ENCODE measurements at places on chromosomes 5 and 9.
A peak's percentile ranks its signal among the peaks of the same experiment; 100 is the strongest.

- no peak for DNase-seq
These were observed 59.5 kb upstream of the FOXI1 start for GRCh38 chr5:170046241-170046640.

DNA sequence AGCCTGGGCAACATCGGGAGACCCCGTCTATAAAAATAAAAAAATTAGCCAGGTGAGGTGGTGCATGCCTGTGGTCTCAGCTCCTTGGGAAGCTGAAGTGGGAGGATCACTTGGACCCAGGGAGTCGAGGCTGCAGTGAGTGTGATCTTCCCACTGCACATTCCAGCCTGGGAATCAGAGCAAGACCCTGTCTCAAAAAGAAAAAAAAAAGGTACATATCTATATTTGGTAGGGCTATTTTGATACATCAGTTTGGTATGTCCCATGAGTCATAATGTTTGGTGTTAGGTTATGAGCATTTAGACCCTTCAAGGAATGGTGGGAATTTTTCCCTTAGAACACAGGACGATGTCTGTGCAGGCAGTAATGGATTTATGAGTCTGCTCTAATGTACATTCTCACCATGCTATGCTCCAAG, 55.3 kb upstream of the POU4F3 start:
- DNase-seq: no peak

- DNase-seq: no peak
These were observed 149.5 kb upstream of the DHFR start for GRCh38 chr5:80804332-80804731.

DNA sequence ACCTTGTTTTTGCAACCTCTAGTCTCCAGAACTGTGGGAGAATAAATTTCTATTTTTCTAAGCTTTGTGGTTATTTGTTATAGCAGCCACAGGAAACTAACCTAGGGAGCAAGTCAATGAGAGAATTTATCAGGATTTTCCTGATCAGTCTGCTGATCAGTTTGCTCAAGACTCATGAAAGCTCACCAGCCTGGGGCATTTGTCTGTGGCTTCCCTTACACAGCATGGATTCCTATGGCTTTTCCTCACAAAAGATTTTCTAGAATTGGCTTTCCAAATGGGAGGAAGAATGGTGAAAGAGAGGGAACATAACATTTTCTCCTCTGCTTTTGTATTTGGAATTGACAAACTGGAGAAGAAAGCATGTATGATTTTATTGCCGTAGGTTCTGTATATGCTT, 20.2 kb downstream of the ARRDC3 start:
- DNase-seq: no peak

DNA sequence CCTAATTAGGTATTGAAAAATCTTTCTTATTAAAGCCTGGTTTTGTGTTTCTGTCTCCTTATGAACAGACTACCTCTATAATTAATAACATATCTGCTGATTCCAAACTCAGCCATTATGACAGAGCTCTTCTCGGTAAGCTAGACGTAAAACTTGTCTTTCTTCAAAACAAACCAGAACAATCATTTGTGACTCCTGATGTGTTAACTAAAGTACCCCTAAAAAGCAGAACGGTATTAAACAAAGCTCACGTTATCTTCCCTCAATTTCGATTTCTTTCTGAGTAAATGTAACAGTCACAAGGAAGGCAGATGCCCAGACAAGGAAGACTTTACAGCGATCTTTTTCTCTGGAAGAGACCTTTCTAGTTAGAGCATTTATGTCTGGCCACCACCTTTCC, 1.8 kb downstream of the SEMA5A start:
- DNase-seq: no peak

DNA sequence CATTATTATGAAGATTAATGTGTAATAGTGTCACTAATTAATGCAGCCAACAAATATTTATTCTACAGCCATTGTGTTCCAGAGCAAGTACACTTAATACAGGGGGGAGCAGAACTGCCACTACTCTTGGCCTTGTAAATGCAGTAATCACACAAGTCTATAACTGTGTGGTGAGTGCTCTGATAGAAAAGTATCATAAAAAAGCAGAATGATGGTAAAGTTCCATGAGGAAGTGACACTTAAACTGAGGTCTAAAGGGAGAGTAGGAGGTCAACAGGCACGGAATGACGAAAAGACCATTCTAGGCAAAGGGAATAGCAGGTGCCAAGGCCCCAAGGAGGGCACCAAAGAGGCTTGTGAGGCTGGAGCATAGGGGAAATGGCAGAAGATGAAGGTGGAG, 142.9 kb downstream of the OSTF1 start:
- no peak for DNase-seq

- DNase-seq: no peak
These were observed 63.5 kb upstream of the IRX4 start for GRCh38 chr5:1946122-1946677.

GRCh38 chr9:88651682-88652633, 117.0 kb downstream of the NXNL2 start:
- DNase-seq: no peak

GRCh38 chr5:15014809-15015208, 143.2 kb upstream of the ANKH start:
- no peak for DNase-seq

GRCh38 chr5:78813906-78814530, 165.4 kb upstream of the LHFPL2 start:
- no peak for DNase-seq

DNA sequence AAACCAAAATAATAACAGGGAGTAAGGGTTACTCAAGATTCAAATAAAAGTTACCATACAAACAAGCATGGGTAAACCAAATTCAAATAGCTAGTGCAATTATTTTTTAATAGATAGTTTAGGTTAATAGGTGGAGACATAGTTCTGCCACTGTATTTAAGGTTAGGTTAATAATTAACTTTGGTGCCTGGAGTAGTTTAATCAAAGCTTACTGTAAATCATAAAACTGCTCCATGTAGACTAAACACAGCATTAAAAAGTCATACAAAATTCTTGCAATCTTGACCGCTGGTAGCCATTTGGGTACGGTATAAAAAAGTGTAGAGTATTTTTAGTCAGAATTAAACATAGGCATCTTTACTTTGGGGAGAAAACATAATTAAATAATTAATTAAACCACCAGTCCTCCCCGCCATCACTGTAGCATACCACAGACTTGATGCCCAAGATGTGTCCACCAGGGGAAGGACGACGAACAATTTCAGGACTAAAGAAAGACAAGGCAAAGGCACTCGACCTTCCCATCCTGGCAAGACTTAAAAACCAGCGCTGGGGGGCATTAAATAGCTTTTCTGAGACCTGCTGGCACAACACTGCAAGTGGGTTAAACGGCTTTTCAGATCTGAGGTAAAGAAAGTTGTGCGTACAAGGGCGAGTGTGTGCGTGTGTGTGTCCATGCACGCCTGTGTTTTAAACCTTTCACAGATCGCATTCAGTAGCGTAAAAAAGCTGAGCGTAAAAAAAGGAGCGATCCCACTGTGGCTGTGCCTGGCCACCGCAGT, 2.9 kb downstream of the SEMA6A start:
- no peak for DNase-seq

DNA sequence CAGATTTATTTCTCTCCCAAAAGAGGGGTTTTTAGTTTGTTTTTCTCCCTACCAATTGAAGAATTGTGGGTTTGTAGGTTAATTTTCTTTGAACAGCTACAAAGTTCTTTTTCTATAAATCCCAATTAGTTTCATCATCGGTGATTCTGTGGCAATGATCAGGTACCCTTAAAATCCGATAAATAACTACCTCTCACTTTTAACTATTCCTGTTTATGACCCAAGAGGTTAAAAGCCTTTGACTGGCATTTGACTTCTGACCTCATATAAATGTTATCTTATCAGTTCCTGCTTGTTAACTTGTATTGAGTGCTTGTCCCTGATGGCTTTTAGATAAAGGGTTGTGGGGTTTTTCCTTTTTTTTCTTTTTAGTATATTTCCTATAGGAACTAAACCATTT, 124.4 kb upstream of the TMEM161B start:
- DNase-seq: no peak

- no peak for DNase-seq
These were observed 29.4 kb downstream of the CTNNAL1 start for GRCh38 chr9:108983885-108984284.

- no peak for DNase-seq
These were observed 3.0 kb downstream of the KIF12 start for GRCh38 chr9:114096041-114096511.

DNA sequence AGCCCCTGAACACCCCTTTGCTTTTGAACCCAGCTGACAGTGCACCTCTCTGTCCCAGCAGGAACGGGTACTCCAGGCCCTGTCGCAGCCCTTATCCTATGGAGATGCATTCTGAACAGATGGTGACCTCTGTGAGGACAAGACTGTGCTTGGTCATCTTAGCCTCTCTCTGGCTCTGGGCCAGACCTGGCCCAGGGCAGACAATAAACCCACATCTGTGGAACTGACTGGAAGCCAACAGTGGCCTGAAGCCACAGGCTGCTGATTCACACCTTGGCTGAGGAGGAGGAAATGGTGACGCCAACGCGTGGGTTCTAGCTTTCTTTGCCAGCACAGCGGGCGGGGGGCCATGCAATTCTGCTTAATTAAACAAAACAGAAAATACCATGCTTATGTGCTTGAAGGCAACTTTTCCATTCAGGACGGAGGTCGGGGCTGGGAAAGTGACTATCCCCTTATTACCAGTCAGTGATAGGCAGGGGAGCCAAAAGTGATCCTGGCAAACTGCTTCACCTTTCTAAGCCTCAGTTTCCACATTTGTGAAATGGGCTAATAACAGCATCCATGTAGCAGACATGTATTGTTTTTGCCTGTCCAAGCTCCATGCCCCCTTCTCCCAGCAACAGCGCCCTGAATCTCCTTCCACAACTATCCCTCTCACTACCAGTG, 10.8 kb downstream of the SH3PXD2B start:
- peak; percentile 40 for DNase-seq

GRCh38 chr5:130138406-130139045, 234.3 kb downstream of the CHSY3 start:
- DNase-seq: no peak

GRCh38 chr5:122179701-122180100, 50.4 kb downstream of the ZNF474 start:
- no peak for DNase-seq

- DNase-seq: peak; percentile 43
These were observed at the start of gene PBX3 for GRCh38 chr9:125747053-125747764. TSS of gene PBX3 (plus strand) at chr9:125747373.

GRCh38 chr9:99004717-99005460, 61.2 kb downstream of the COL15A1 start:
- no peak for DNase-seq

GRCh38 chr9:111622626-111623025, 8.5 kb upstream of the DNAJC25 start:
- no peak for DNase-seq

DNA sequence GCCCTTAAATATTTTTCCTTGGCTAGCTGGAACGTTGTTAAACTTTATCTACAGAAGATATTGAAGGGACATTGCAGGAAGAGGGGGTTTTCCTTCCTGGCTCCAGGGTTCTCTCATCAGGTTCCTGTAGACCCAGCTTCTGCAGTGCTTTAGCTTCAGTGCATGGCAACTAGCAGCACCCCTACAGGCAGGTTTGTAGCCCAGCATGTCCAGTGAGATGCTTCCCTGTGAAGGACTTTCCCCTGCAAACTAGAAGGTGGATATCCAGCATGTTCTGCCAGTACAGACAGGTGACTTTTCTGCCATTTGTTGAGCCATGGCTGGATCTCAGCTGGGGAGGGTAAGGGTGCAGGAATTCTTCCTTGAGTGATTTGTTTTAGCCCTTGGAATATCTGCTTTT, 10.4 kb downstream of the CCL28 start:
- DNase-seq: no peak

DNA sequence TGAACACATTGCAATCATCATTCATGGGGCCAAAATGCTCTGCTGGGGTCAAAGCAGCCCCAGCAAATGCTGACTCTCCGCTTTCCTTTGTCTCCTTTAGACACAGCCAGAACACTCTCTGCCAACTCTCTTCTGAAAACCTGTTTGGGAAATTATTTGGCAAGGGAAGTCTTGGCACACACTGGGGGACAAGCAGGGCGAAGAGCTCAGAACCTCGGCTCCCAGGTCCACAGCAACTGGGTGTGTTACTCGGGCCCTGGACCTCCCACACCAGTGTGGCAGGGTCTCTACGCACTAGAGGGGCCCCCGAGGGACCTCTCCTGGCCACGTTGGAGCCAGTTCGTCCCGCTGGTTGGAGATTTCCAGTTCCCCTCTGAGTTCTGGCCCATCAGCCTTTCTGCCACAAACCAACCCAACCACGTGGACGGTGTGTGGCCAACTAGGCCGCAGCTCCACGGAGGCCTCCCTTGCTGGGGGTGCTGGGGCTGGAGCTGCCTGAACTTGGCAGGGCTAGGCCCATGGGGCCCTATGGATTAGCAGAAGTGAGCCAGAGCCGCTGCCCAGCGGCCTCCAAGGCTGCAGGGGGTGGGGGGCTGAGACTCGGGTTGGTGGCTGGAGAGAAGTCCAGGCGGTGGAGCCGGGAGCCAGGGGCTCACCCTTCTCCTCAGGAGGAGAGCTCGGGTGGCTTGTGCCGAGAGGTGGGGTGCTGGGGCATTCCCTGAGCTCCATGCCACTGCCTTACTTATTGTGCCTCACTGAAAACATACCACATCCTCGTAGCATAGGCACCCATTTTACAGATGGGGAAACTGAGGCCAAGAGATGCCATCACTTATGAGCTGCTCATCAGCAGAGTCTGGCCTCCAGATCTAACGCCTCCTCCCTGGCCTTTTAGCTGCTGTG, 46.8 kb upstream of the RNU6ATAC start:
- DNase-seq: no peak

GRCh38 chr9:78533500-78533899, 236.6 kb downstream of the PSAT1 start:
- no peak for DNase-seq

GRCh38 chr9:101527066-101527465, 6.6 kb upstream of the RNF20 start:
- no peak for DNase-seq

- DNase-seq: no peak
These were observed 67.3 kb downstream of the CRB2 start for GRCh38 chr9:123423311-123423640.

GRCh38 chr5:108118813-108119514, 262.9 kb downstream of the FBXL17 start:
- DNase-seq: no peak

- DNase-seq: no peak
These were observed 19.2 kb downstream of the PSD2 start for GRCh38 chr5:139814704-139815280.

DNA sequence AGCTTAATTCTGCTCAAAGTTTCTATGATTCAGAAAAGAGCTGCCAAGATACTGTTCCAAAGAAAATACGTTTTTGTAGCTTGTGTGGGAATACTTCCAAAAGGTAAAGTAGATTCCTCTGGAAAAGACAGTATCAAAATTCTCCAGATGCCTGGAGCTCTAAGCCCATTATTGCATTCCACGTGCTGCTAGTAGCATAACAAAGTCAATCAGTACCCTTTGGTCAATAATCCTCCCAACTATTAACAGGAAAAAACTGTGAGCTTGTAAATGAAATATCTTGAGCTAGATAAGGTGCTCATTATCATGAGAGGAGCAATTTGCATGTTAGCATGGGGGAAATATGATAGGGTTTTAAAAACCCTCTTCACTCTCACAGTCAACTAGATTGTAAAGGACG, 229.5 kb upstream of the TYRP1 start:
- DNase-seq: no peak

All from activated CD4-positive, alpha-beta T cell treated with anti-CD3 and anti-CD28 coated beads for 4 hours (primary cell).